ENCODE measurements at places on chromosomes 5 and 9. TPM values are rescaled to one million over a fixed set of nuclear protein-coding genes. Genes with fewer than 3 reads are reported as not detected.

The PCDHGB3 gene
- total RNA-seq: 1.1 TPM

The KIF4B gene
- not detected for total RNA-seq

The CD14 gene
- not detected for total RNA-seq

The CCDC192 gene
- not detected for total RNA-seq

GRCh38 chr9:2132484-2133082 lies 117.4 kb downstream of the SMARCA2 start:
- DNase-seq: no peak

DNA sequence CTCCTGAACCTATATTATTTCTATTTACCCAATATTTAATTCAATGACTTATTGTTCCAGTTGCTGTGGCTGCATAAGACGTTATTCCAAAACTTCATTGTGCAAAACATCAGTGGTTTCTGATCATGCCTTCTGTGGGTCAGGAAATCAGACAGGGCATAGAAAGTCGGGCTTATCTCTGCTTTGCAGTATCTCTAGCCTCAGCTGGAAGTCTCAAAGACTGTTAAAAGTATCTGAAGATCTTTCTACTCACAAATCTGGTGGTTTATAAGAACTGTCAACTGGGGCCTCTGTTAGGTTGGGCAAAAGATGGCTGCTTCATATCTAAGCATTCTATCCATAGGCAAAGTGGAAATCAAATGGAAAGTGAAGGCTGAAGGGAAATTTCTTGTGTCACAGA lies 687.7 kb upstream of the ARRDC3 start:
- DNase-seq: no peak

DNA sequence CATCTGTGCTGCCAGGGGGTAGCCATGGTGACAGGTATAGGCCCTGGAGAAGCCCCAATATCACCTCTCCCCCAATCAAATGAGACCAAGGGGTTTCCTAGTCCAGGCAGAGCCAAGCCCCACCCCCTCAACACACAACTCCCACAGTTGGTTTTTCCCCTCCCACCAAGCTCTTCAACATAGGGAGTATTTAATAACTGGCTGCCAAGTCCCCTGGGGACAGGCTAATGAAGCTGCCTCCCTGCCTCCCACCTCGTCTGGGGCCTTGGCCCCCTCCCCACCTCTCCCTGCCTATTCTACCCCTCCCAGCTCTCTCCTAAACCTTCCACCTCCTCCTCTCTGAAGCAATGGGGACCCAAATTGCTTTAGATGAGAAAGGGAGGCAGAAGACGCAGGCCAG lies 23.4 kb downstream of the CPLX2 start:
- DNase-seq: no peak

DNA sequence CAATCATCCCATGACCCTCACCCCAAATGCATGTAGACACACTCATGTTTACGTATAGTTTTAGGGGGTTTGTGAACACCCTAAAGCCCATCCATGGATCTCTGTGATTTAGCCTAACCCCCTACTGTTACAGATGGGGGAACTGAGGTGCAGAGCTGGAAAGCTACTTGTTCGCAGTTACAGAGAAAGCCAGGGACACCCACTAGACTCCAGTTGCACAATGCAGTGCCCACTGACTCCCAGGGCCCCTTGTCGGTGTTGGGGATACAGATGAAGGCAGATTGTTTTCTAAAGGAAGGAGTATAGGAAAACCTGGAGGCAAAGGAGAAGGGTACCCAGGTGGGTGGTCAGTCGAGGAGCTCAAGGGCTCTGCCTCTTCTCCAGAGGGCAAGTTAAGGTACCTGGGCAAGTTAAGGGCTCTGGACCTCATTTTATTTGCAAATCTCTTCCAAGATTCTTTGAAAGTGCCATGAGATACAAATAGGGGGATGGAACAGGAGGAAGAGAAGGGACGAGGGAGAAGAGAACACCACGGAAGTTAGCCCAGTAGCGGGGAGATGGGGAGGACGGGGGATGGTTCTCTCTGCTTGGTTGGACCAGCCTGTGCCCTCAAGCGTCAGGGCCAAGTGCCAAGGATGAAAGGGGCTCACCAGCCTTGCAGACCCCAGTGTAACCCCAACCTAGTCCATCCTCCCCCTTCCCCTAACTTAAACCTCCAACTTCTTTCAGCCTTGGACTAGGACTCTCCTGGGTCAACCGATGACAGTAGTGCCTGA lies 958 bp downstream of the MYOZ3 start:
- DNase-seq: no peak
